Occipital lobe (tissue), 3 donors: ENCODE measurements at places on chromosomes 1 and 21.

DNA sequence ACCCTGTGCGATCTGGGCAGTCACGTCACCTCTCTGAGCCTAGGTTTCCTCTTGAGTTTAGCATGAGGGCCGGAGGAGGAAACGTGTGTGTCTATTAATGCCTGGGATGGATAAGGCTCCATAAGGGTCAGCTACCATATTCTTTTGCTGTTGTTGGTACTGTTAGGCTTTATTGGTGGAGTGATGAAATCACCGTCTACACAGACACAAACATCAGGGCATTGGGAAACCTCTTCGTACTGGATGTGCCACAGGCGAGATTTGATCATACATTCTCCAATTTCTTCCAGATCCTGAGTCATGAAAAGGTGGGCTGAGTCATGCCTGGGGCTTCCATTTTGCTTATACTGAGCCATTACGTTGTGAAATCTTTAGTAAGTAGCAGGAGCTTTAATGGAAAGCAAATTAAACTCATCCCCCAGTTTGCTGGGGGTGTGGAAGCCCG is 24.9 kb upstream of the GRHL3 start:
- DNase-seq: no peak

DNA sequence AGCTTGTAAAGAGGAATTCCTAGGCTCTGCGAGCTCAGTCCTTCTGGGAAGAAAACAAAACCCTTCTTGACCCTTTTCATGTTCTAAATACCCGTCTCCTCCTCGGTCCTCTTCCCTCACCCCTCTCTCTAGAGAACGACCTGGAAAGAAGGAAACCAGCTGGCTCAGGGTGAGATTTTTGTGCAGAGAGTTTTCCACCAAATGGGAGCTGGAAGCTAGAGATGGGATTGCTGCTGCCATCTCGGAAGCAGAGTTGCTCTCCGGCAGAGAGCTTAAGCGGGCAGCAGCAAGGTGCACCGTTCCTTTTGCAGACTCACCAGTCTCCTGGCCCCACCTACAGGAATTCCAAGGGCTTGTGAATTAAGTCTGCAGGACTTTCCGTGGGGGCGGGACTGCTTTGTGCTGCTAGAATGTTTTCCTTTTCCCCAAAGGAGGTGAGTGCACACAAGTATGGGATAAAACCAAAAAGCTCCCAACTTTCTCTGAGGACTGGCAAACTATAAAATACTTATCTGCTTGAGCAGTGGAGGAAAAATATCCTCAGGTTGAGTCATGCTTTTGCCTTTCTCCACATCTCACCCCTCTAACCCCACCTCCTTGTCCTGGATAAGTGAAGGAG is 29.1 kb upstream of the KIAA0040 start:
- DNase-seq: no peak

- no peak for DNase-seq
Observed at GRCh38 chr1:55053265-55053954, 14.1 kb downstream of the PCSK9 start.

DNA sequence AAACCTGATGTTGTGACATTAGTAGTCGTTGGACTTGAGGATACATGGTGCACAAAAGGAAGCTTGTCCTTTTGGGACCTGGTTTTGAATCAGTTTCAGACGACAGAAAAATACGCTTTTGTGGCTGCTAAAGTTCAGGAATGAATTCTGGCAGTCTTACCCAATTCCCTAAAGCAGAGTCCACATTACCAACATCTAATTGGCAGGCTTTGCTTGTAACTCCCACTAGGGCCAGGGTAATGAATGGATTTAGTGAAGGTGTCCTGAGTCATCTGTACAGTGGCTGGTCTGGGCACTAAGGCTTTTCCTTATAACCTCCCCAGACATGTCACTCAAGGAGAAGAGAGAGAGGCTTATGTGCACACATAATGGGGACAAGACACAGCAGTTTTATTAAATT is 66.2 kb upstream of the RNPC3 start:
- no peak for DNase-seq

- no peak for DNase-seq
Observed at GRCh38 chr1:171204296-171204695, 19.2 kb downstream of the FMO2 start.

- no peak for DNase-seq
Observed at GRCh38 chr21:24096651-24097050, 1510.6 kb downstream of the MRPL39 start.
